ENCODE measurements at places on chromosomes 1 and 21.

DNA sequence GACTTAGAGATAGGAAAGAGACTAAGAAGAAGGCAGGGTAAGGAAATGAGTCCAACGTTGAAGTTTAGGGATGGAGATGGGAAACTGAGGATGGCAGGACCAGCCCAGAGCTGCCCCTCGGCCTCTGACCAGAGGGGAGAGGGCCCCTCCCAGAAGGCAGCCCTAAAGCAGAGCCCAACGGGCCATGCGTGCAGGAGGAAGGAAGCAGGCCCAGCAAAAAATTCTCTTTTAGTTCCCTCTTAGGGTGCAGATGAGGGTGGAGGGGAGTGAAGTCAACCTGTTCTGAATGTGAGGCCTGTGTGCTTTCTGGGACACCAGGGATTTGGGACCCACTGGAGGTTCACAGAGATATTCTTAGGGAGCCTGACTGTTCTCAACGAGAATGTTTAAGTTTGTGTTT lies 225.4 kb downstream of the RHOU start:
- DNase-seq, result no peak

GRCh38 chr1:19654386-19654785 lies 10.3 kb downstream of the NBL1 start:
- no peak for DNase-seq

- no peak for DNase-seq
Measured at GRCh38 chr1:210738256-210738655, 395.7 kb downstream of the KCNH1 start.

DNA sequence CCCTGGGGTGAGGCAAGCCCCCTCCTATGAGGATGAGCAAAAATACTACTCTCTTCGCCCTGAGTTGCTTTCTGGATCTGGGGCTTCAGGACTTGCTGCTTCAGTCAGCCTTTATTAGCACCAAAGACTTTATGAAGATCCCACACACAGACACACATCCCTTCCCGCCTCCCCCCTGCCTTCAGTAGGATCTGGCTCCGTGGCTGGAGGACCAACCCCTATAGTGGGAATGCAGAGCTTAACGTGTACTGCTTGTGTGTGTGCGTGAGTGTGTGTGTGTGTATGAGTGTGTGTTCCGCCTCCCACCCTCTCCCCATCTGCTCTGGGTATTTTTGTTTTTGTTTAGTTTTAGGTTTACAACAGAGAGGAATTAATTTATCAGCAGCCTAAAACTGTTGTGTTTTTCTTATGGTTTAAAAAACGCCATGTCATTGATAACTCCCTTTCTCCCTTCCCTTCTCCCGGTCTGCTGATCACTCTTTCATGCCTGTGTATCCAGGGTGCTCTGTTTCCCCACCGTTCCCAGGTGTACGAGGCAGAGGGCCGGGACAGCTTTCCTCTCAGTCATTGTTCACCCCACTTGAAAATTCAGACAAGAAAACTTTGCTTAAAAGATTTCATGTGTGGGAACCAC lies 27.5 kb upstream of the ZFP69B start:
- no peak for DNase-seq

Data from CD4-positive, alpha-beta T cell treated with Interleukin-21 for 1 hour (primary cell).